ENCODE measurements at places on chromosomes 5 and 9. TPM values are rescaled to one million over a fixed set of nuclear protein-coding genes. Genes with fewer than 3 reads are reported as not detected.

KCNIP1 gene
- not detected for total RNA-seq

PTPRD gene
- 0.60 TPM for total RNA-seq

AK3 gene
- 53.0 TPM for total RNA-seq

UBAP1 gene
- 38.0 TPM for total RNA-seq

SPACA9 gene
- total RNA-seq = 1.6 TPM

TAF11L5 gene
- not detected for total RNA-seq

PCDHGB4 gene
- total RNA-seq = 9.3 TPM

PCDHB4 gene
- total RNA-seq = 0.04 TPM

ANKRD34B gene
- not detected for total RNA-seq

LCN10 gene
- not detected for total RNA-seq

LCN15 gene
- total RNA-seq = not detected

APBA1 gene
- total RNA-seq = 7.1 TPM

OGN gene
- total RNA-seq = not detected

DNA sequence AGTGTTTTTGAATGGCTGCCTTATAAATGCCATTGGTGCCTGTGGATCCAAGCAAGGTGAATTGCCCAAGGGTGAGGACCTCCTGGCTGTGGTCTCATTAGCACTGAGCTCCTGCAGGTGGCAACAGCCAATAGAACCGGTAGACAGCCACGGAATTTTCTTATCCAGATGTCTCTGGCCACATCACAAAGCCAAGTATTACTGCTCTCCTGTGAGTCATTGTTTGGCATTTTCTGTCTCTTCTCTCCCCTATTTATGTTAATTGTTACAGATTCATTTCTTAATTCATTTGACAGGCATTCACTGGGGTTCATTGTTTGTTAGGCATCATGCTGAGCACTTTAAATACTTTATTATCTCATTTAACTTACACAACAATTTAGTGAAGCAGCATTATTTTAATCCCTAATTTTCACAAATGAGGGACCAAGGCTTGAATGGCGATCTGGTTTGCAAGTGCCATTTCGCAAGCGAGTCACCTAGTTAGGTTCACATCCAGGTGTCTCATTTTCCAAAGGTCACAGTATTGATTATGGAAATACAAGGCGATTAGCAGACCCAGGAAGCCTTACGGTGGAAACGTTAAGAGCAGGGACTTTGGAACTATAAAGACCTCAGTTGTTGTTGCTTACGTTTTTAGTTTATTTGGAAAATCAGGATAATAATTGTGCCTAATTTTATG, 58.2 kb upstream of the DPYSL3 start:
- DNase-seq = no peak

DNA sequence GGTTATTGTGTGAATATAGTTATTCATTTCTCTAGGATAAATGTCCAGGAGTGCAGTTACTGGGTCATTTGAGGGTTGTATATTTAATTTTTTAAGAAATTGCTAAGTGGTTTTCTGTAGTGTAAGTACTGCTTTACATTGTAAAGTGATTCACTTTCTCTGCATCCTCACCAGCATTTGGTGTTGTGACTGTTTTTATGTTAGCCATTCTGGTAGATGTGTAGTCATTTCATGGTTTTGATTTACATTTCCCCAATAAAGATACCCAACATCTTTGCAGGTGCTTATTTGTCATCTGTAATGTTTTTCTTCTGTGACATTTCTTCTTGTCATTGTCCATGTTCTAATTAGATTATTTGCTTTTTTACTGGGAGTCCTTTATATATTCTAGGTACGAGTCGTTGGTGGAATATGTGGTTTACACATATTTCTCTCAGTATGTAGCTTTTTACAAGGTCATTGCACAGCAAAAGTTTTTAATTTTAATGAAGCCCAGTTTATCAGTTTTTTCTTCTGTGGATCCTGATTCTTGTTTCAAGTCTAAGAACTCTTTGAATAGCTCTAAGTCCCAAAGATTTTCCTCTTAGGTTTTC, 34.0 kb downstream of the SCGB3A1 start:
- DNase-seq = no peak

- peak; percentile 62 for DNase-seq
These were observed 218.7 kb downstream of the TRPM3 start for GRCh38 chr9:70902692-70903131.

- DNase-seq = no peak
These were observed 9.5 kb downstream of the MYMK start for GRCh38 chr9:133515240-133515610.

DNA sequence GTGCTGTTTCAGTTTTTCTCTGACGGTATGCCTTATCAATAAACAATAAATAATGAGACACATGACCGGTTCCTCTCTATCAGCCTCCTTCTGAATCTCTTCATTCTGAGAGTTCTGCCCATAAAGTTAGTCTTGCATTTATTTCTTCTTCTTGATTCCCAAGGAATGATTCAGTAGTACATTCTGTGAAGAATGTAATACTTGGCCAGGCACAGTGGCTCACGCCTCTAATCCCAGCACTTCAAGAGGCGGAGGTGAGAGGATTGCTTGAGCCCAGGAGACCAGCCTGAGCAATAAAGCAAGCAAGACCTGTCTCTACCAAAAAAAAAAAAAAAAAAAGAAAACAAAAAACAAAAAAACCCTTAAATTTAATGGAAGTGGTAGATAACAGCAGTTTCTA, 53.9 kb downstream of the PAM start:
- DNase-seq = no peak

- no peak for DNase-seq
These were observed 126.1 kb downstream of the GAS1 start for GRCh38 chr9:86821006-86821845.

GRCh38 chr5:1037123-1037670, 28.6 kb downstream of the NKD2 start:
- DNase-seq = no peak

DNA sequence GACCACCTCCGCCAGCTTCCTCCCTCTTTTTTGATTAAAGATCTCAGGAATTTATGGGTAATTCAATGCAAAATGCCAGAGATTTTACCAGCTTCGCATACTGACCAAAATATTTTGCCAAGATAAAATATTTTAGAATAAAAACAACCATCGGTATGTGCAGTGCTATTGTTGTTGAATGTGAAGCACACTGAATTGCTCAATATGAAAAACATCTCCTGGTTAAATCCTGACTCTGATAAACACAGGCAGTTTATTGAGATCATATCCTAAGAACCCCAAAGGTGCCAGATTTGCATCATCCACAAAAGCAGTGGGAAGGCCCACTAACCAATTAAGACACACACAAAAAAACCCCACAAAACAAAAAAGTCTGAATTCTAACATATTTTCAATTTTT, 202.4 kb downstream of the GLIS3 start:
- DNase-seq = no peak

DNA sequence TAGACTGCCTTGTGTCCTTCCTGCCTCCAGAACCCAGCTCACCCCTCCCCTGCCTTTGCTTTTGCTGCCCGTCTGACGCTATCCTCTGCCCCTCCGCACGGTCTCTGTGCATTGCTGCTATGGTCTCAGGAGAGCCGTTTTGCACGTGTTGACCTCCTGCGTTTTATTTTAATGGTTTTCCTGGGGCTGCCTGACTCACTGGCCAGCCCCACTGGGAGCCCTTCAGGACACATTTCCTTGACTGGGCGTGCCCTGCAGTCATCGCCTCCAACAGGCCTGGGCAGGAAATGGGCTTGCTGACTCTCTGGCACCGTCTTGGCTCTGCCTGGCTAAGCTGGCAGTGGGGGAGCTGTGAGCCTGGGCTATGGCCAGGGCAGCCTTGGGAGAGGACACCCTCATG, 17.9 kb upstream of the ASS1 start:
- peak; percentile 56 for DNase-seq

GRCh38 chr5:138385660-138386059, 33.2 kb downstream of the KDM3B start:
- DNase-seq = peak; percentile 24

DNA sequence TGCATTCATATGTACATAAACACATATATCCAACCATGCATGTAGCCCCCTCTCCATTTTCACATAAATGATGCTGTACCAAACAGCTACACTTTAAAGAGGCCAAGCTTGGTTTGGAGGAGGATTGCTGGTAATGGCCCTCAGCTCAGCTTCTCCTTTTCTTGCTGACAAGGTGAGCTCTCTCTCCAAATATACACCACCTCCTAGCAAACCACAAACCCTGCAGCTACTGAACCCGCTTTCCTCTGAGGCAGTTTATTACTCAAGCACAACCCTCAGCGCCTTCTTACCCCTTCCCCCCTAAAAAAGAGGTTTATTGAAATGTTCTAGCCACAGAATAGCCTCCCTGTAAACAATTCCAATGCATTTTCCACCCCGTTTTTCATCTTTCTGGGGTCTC, 54.0 kb downstream of the ALG2 start:
- no peak for DNase-seq

DNA sequence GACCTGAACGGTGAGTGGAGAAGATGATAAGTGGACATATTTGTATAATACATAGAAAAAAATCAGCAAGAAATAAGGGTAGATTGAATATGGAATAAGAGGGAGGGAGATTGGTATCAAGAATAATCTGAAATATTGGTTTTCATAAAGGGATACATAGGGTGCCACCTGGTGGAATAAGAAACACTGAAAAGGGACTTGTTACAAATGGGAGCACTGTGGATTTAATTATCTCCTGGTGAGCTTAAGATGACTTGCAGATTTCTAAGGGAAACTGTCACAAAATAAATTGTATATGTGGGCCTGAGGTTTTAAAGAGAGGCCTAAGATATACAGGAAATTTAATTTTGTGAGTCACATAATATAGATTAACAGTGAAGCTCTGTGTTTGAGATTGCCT, 1403.5 kb upstream of the CDH18 start:
- DNase-seq = no peak

GRCh38 chr5:53397845-53398244, 82.6 kb upstream of the FST start:
- DNase-seq = no peak

DNA sequence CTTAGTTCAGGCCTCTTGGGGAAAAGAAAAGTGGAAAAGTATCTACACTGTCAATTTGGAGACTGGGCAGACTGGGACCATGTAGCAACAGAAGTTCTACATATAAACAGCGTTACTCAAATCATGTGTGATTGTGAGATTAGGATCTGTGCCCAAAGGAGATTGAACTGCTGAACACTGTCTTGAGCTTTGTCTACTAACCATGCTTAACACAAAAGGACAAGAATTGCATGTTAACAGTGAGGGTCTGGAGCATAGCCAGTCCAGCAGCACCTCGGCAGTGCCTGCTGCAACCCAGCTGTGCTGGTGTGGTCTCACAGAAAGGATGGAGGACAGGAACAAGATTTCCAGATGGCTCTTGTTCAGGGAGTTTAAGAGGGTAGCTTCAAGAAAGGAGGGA, 5.7 kb downstream of the PAM start:
- no peak for DNase-seq

DNA sequence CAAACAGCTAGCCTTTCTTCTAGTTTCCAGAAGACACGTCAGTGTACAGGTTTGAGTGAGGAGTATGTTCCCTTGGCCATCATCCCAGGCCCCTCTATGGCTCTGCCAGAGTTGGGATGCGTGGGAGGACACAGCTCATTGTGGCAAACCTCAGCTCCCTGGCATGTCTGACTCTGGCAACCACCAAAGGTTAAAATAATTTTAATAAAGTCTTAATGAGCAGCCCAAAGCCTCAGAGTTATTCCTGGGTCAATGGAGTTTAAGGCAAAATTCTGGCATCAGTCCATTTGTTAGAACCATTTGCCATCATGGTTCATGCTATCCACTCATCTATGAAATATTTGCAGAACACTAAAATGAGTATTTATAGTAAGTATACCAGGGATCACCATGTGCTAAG, 79.8 kb upstream of the PAPPA start:
- no peak for DNase-seq

- no peak for DNase-seq
These were observed 31.5 kb upstream of the LMNB1 start for GRCh38 chr5:126745259-126745992.

DNA sequence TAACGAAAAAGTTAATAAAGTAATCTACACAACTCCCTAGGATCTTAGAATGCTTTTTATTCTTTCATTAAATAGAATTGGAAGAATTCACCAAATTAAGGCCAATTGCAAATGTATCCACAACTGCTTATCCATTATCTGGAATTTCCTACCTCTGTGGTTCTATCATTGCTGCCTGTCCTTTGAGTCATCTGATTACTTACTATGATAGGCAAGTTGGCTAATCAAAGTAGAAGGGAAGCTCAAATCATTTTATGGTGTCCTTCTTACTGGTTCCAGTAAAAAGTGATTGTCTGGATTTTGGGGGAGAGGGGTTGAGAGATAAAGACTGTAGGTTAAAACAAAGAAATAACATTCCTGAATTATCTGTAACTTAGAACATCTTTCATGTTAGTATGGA, 161.4 kb upstream of the GNA14 start:
- no peak for DNase-seq

DNA sequence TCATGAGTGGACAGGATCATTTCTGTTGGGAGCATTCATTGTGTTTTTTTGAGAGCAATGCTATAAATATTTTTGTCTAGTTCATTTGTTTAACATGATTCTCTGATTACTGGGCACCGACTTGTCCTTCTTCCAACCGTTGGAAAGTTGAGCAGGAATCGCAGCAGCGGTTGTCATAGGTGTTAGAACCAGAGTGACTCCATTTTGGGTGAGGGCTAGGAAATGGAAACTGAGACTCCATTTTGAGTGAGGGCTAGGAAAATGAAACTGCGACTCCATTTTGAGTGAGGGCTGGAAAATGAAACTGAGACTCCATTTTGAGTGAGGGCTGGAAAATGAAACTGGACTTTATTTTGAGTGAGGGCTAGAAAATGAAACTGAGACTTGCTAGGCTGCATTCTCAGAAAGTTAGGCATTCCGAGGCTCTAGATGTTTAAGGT, 100.6 kb downstream of the ICE1 start:
- DNase-seq = no peak

- no peak for DNase-seq
These were observed 367.7 kb downstream of the CDK5RAP2 start for GRCh38 chr9:120212153-120212852.

- no peak for DNase-seq
These were observed at the start of gene RORB for GRCh38 chr9:74496819-74497747. Gene RORB (plus strand): TSS chr9:74497335. CDS start chr9:74497977, 642 bp downstream.

GRCh38 chr9:137050570-137050969, 3.3 kb downstream of the ENTPD2 start:
- no peak for DNase-seq

DNA sequence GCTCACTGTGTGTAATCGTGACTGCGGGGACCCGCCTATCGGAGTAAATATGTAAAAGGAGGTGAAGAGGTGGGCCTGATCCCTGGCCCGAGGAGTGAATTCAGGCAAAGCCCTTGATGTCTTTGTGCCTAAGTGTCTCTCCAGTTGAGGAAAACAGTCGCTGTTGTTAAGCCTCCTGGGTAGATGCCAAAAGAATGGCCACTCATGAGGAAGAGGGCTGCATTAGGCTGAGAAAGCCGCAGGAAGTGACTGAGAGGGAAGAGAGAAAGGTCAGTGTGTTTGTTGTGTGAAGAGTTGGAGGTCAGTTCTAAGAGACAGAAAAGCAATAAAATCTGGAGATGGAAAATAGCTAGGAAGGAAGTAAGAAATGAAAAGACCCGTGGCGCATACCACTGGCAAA, 35.8 kb upstream of the PIP5K1B start:
- DNase-seq = no peak

- no peak for DNase-seq
These were observed 190.9 kb downstream of the RFK start for GRCh38 chr9:76203373-76203772.
